ENCODE measurements at places on chromosomes 12 and 14.

GRCh38 chr12:122820838-122821271, 14.4 kb upstream of the HIP1R start:
- DNase-seq = no peak

GRCh38 chr12:112963227-112963861, 15.0 kb upstream of the OAS2 start:
- no peak for DNase-seq

- DNase-seq = no peak
Observed at GRCh38 chr14:55835985-55836384, 256.0 kb downstream of the KTN1 start.

- DNase-seq = no peak
Observed at GRCh38 chr12:21892341-21892740, 48.9 kb downstream of the ABCC9 start.

- no peak for DNase-seq
Observed at GRCh38 chr12:104414581-104415341, 42.0 kb upstream of the CHST11 start.

- no peak for DNase-seq
Observed at GRCh38 chr12:30753751-30754382, 884 bp downstream of the CAPRIN2 start.

All from activated effector memory CD4-positive, alpha-beta T cell treated with Interleukin-2 at 50 U/mL for 16 hours (primary cell).